Stimulated activated CD8-positive, alpha-beta memory T cell treated with anti-CD3 and anti-CD28 coated beads, Interleukin-7, amount 100 ng/mL, for 1 hour (primary cell): ENCODE measurements at places on chromosomes 12 and 14.

DNA sequence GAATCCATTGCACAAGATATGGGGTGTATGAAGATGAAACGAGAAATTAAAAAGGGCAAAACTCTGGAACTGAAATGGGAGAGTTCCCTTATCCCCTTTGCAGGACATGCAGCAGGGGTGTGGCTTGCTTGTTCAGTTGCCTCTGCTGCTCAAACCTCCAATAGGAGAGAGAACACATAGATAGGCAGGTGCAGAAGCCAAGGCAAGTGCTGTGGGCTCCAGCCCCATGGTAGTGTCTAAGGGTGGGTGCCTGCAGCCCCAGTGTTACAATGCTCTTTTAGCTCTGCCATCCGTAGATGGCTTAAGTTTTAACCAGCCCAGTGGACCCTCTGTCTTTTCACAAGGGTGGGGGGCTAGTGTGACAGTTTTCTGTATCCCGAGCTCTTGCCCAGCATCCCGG, 69.7 kb downstream of the CMAS start:
- no peak for DNase-seq

- DNase-seq: peak; percentile 81
Measured at GRCh38 chr12:123436017-123436964, at the start of gene RILPL2. TSS of gene RILPL2 (minus strand) at chr12:123436684. CDS start at chr12:123436420, 264 bp downstream.

DNA sequence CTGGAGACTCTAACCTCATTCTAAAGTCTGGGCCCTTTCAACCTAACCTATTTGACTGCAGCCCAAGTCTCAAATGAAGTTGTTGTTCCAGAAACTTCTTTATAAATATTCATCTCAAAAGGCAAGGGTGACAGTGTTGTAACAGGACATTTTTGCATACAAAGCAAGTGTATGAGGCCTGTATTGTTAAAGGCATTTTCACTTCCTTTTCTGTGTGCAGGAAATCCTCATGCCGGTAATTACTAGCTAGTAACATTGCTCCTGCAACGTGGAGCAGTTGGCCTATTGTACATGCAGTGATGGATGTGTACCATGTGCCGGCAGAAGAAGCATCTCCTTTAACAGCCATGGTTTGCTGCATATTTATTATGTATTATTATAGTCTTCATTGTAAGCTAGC, 156.5 kb upstream of the RMST start:
- no peak for DNase-seq

- DNase-seq: no peak
Measured at GRCh38 chr14:94045563-94046345, 19.6 kb downstream of the OTUB2 start.

- no peak for DNase-seq
Measured at GRCh38 chr12:40632933-40633332, 59.3 kb upstream of the CNTN1 start.

DNA sequence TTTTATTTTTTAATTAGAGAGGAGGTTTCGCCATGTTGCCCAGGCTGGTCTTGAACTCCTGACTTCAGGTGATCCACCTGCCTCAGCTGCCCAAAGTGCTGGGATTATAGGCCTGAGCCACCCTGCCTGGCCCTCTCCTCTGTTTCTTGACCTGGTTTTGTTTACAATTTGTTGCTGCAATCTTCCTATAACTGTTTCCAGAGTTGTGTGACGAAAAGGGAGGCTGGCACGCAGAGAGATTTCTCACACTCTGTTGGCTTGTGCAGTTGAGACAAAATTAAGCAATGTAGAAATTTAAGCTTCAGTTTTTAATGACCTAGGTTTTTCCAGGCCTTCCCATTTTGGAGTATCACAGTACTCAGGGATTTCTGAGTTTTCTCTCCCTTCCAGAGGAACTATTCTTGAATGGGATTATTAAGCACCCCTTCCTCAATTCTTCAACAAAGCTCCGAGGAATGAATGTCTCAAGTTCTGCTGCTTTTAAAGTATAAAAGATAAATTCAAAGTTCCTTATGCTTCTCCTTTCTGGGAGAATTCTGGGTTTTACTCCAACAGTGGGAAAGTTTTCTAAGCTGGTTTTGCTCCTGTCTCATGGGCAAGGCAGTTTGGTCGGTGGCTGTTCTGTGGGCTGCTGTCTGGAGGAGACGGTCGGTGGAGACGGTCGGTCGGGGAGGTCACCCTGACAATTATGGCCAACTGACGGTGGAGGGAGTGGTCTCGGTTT, 20.4 kb upstream of the FOS start:
- DNase-seq: no peak

GRCh38 chr12:127742231-127742630, 524.7 kb upstream of the TMEM132C start:
- no peak for DNase-seq

GRCh38 chr14:103653805-103654204, 24.8 kb downstream of the KLC1 start:
- DNase-seq: no peak

GRCh38 chr12:88142610-88142991, 494 bp downstream of the TMTC3 start:
- DNase-seq: no peak

- no peak for DNase-seq
Measured at GRCh38 chr12:104785886-104786285, 172.2 kb downstream of the SLC41A2 start.

DNA sequence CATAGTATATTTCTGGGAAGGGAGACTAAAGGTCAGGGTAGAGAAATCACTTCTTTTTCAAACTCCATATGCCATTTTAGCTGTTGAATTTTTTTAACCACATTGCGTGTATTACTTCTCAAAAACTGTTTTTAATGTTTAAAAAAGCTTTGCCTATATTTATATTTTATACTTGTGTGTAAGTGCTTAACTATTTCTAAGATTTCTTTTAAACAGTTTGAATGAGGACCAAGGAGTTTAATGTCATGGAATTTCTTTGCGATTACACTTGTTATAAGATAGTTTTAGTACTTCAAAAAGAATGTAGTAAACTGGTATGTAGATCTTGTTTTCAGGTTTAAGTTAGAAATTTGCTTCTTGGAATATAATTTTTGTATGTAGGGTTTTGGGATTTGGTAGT, 7.2 kb downstream of the SPATA7 start:
- DNase-seq: no peak

GRCh38 chr12:90940872-90941499, 14.0 kb downstream of the CCER1 start:
- no peak for DNase-seq

GRCh38 chr12:50618864-50619609, 114.3 kb downstream of the DIP2B start:
- no peak for DNase-seq

- DNase-seq: no peak
Measured at GRCh38 chr12:111753144-111753881, 13.4 kb upstream of the ALDH2 start.

GRCh38 chr12:132344601-132345000, 15.2 kb upstream of the GALNT9 start:
- DNase-seq: no peak

- DNase-seq: no peak
Measured at GRCh38 chr14:57970594-57970993, 104.7 kb upstream of the SLC35F4 start.

- no peak for DNase-seq
Measured at GRCh38 chr12:90321369-90321768, 612.7 kb upstream of the ATP2B1 start.

GRCh38 chr14:96160076-96160912, 44.3 kb upstream of the BDKRB2 start:
- DNase-seq: no peak

DNA sequence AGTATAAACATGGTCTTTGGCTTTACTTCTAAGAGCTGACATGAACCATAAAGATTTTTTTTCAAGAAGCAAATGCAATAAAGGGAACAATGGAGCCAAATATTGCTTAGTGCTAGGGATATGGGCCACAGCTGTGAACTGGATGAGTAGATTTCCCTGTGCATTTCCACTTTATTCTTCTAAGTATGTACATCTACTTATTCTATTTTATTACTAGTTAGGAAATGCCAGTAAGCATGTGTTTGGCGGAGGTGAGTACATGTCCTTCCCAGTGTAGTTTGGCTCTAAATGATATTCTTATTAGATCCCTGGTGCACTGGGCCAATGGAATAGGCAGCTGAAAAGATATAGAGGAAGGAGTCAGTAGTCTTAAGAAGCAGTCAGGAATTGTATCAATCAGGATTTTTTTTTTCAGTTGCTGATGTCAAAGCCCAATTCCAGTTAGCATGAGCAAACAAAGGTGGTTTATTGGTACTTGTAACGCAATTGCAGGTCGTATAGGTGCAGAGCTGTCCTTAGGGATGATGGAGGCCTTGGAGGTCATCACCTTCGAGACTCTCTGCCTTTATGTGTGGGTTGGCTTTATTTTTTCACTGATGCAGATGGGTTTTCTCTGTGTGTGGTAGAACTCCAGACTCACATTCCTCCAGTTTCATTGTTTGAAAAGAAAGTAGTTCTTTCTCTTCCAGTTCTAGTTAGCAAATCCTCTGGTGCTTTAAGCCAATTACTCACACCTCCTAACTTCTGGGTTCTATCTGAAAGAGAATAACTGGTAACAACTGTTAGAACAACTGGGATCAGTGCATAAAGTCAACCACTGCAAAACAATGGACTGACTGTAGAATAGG, 139.0 kb upstream of the LRIG3 start:
- DNase-seq: no peak

DNA sequence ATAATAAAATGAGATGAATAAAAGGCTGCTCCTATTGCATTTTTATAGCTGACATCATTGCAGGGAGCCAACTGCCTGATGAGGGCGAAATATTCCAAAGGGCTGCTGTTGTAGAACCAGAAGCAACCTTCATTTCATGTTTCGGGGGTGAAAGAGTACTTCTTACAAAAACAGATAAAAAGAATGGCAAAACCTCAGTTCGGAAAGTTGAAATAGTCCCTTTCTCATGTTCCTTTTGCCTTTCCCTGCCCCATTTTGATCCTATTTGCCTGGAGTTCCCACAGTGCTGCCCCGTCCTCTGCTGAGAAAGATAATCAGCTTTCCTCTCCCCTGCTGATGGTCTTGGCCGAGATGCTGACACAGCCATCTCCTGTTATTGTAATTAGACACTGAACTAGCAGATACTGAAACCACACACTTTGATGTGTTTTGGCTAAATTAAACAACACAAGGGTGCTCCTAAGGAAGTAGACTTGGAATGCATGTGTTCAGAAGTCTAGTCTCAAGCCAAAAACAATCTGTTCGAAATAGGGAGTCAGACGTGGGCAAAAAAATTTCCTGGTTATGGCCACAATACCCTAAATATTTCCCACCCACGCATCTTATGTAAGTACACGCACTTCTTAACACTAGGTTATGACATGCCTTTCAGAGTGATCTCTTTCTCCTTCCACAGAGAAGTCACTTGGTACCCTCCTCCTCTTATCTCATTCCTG, 117.2 kb downstream of the PPM1H start:
- DNase-seq: no peak

DNA sequence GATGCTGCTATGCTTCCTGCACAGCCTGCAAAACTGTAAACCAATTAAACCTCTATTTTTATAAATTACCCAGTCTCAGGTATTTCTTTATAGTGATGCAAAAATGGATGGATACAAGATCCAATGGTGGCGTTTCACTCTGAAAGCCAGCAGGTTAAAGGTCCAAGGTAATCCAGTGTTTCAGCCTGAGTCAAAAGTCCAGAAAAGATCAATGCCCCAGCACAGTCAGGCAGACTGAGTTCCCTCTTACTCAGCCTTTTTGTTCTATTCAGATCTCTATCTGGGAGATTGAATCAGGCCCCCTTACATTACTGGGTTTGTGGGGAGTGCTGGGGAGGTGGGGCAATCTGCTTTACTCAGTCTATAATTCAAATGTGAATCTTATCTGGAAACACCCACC, 464.5 kb downstream of the GXYLT1 start:
- no peak for DNase-seq

GRCh38 chr12:5369298-5369697, 62.6 kb upstream of the NTF3 start:
- DNase-seq: no peak

- DNase-seq: no peak
Measured at GRCh38 chr14:81303258-81303935, 82.6 kb upstream of the GTF2A1 start.

DNA sequence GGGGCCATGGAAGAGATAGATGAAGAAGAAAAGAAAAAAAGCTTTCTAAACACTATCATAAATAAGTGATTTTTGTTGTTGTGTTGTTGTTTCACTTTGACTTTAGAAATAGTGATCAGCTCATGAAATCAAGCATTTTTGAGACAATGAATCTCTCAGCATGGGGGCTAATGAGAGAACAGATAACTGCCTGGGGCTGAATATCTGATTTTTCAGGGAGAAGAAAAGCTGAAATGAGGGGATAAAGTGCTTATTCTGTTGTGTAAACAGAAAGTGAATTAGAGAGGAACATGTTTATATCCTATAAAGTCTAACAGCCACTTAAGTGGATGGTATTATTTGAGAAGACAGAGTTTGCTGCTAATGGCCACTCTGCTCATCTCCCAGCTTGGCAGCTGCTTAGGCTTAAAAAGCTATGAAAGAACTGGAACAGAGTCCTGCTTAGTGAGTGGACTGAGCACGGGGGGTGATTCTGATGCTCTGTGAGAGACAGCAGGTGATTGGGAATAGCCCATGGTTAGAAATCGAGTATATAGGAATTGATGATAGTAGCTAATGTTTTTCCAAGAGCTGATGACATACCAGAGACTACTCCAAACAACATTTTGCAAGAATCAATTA, 646.1 kb upstream of the TMEM132C start:
- no peak for DNase-seq

- no peak for DNase-seq
Measured at GRCh38 chr12:5817246-5817645, 127.8 kb downstream of the ANO2 start.

DNA sequence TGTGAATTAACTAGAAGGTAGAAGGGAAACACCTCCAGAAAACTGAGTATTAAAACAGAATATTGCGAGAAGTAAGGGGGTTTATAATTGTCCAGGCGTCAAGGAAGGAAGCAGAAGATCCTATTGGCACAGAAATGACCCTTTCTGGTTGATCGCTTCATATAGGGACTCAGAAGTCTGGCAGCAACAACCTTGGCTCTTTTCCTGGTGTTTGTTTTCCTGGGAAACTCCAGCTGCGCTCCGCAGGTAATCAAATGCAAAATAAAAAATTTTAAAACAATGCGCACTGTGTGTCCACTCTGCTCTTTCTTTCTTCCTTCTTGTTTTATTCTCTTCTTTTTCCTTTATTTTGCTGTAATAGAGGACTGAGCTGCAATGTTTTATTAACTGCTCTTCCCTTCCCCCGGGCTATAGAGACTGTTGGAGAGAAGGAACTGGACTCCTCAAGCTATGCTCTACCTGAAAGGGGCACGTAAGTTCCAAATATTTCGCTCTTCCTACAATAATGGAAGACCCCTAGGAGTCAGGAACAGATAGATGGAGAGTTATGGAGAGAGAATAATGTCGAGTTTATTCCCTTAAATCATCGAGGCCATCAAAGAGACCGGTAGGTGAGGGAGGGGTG, 737 bp downstream of the SPX start:
- DNase-seq: no peak

GRCh38 chr12:51915003-51915625, 7.8 kb downstream of the ACVRL1 start:
- no peak for DNase-seq

- no peak for DNase-seq
Measured at GRCh38 chr14:72155379-72155993, 223.3 kb downstream of the RGS6 start.

- no peak for DNase-seq
Measured at GRCh38 chr12:66296176-66296683, 6.1 kb upstream of the HELB start.

- DNase-seq: no peak
Measured at GRCh38 chr14:98309591-98309990, 962.4 kb downstream of the BCL11B start.

- no peak for DNase-seq
Measured at GRCh38 chr12:3759878-3760277, 7.0 kb upstream of the CRACR2A start.
